ENCODE measurements at places on chromosomes 11 and 22.

- no peak for DNase-seq
These were observed 4.4 kb downstream of the AHNAK start for GRCh38 chr11:62542111-62542745.

DNA sequence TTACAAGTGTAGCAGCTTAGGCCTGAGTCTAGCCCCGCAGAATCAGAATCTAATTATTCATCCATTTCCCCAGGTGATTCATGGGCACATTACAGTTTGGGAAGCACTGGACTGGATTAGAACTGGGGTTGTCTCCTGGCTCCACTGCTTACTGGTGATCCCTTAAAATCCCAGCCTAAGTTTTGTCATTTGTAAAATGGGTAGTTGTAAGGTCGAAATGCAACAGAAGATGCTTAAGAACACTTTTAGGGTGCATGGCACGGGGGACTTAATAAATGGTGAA lies 1.3 kb downstream of the STX3 start:
- DNase-seq: no peak

DNA sequence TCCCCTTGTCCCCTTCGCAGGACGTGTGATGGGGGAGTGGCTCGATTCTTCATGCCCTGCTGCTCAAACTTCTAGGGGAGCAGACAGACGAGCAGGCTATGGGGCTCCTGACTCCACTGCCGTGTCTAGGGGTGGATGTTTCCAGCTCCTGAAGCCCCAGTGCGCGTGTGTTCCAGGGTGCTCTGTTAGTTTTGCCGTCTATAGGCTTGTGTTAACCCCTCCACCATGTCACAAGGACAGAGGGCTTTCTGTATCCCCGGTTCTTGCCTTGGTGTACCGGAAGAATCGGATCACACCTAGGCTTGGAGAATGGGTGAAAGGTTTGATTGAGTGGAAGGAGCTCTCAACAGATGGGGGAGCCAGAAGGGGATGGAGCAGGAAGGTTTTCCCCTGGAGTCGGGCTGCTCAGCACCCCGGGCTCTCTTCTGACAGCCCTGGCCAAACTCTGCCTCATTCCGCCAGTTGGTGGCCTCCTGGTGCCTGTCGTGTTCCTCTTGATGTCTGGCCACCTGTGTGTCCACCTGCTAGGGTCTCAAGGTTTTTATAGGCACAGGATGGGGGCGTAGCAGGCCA lies 810.7 kb downstream of the BRD1 start:
- no peak for DNase-seq

- DNase-seq: no peak
These were observed 1.3 kb upstream of the NRIP3 start for GRCh38 chr11:9005087-9005486.

- no peak for DNase-seq
These were observed 98.9 kb upstream of the SLC5A12 start for GRCh38 chr11:26820739-26821138.

DNA sequence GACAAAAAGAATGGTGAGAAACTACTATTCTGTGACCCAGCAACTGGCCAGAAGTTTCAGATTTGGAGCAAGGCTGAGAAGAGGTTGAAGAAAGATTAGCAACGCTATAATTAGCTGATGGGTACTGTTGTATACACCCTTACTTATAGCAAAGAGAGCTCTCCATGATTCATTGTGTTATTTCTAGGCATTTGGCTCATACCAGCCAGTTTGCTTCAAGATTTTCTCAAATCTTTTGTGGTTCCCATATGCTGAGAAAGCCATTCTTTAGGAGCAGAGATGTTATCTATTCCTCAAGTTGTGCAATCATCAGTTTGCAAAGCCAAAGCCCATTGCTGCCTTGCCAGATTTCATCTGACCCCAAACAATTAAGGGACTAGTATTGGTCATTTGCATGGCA lies 179.4 kb downstream of the ETS1 start:
- no peak for DNase-seq

- no peak for DNase-seq
These were observed 12.3 kb downstream of the RELT start for GRCh38 chr11:73388265-73389133.

DNA sequence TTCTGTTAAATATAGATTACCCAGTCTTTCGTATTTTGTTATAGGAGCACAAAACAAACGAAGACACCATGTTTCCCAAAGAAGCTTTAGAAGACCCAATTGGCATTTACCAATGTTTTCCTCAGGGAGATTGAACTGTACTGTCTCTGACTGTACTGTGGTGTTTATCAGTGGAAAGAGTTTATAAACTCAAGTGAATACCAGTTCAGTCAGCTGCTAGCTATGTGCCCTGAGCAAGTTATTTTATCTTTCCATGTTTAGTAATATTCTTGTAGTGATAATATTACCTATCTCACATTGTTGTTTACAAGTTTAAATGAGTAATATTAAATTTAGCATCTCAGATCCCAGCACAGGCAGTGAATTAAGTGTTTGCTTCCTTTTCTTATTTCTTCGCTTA lies 773.2 kb downstream of the KCNA4 start:
- DNase-seq: no peak

DNA sequence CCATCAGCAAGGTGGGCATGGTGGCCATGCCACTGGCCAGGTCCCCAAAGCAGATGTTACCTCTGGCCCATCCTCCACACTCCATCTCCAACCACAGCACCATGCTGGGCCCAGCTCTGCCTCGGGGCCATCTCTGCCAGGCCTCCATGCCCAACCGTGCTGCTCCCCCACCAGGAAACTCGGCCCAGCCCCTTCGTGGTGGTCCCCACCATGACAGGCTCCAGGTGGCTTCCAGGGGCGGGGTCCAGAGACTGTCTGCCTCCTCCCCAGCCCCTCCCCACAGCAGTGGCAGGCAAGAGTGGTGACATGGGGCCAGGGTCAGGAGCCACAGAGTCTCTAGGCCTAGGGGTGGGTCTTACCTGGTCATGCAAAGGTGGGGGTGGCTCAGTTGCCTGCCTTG lies 27.3 kb downstream of the OR10D3 start:
- DNase-seq: no peak

DNA sequence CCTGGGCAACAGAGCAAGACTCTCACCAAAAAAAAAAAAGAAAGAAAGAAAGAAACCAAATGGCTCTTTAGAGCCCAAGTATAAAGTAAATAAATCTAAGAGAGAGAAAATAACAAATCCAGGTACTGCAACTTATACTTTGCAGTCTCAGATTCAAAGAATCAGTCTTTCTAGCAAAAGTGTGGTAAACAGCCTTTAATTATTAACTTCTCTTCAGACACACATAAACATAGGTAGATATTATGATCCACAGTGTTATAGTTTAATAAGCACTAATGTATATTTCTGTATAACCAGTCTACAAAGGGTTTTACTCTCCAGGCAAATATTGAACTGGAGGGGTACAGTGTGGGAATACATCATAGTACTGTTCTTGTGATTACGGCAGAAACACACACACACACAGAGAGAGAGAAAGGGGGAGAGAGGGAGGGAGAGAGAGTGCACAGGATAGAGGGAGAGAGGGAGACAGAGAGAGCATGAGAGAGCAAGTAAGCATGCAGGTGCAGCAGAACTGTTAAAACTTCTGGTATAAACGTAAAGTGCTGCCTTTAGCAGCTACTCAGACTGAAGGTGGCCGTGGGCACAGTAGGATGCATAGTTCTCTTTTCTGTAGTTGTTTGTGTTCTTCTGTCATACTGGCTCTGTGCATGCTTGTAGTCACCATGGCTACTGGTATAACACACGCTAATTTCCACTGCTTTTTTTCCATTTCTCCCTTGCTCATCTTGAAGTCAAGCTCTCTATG lies 32.3 kb downstream of the MTMR2 start:
- no peak for DNase-seq

GRCh38 chr11:122261546-122261945 lies 145.5 kb upstream of the BLID start:
- DNase-seq: no peak

DNA sequence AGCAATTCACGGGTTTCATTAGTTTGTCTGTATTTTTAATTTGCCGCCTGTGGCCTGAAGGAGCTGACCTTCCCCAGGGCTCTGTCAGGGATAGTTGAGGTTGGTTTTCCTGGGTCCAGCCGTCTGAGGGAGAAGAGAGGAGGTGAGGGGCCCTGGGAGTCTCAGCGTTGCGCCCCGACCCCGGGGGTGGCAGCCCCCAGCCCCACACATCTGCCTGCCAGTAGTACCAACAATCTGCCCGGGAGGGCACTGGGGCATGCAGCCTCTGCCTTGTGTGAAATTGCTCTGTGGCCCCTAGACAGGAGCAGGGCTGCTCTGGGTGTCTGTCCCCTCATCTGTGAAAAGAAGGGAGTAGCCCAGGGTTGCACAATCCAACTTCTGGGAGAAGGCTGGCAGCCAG lies 6.6 kb downstream of the B3GAT1 start:
- no peak for DNase-seq

GRCh38 chr11:117476531-117477142 lies 149.0 kb downstream of the CEP164 start:
- no peak for DNase-seq

GRCh38 chr11:112403432-112403831 lies 142.8 kb upstream of the PLET1 start:
- DNase-seq: no peak

DNA sequence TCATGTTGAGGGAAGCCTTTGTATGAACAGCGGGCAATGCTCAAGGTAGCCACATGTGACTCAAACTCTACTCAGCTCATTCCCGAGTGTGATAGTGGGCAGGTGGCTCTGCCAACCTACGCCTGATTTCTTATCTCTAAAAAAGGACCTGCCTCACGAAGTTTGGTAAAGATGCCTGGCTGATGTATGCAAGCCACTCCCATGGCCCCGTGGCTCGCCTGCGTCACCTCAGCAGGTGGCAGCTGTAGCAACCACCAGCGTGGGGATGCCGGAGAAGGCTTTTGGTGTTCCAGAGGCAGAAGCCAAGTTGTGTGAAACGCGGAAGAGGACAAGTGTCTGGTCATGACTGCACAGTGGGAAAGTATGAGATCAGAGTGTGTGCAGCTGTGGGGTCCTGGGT lies 5.4 kb downstream of the FADS2 start:
- no peak for DNase-seq

- DNase-seq: no peak
These were observed 218.0 kb downstream of the ST3GAL4 start for GRCh38 chr11:126573325-126573978.

GRCh38 chr11:9861860-9862725 lies 198.2 kb downstream of the SWAP70 start:
- peak; percentile 9 for DNase-seq

GRCh38 chr22:28183078-28183860 lies 264.2 kb upstream of the PITPNB start:
- no peak for DNase-seq

Measured in central memory CD4-positive, alpha-beta T cell (primary cell).